ENCODE measurements at places on chromosomes 2 and 18.

DNA sequence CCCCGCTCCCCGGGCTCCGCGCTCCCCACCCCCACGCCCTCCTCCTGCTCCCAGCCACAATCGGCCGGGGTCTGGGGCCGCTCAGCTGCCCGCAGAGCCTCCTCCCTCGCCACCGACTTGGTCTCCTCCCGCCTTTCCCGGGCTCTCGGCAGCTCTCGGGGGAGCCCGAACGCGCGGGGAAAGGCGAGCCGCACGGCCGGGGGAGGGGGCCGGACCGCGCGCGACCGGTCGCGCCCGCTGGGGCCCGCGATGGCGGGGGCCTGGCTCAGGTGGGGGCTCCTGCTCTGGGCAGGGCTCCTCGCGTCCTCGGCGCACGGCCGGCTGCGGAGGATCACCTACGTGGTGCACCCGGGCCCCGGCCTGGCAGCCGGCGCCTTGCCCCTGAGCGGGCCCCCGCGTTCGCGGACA lies 327 bp downstream of the LTBP1 start:
- DNase-seq: no peak

- DNase-seq: no peak
Measured at GRCh38 chr2:3432693-3433338, 53.3 kb downstream of the TRAPPC12 start.

- no peak for DNase-seq
Measured at GRCh38 chr18:32548688-32549087, 78.0 kb upstream of the GAREM1 start.

DNA sequence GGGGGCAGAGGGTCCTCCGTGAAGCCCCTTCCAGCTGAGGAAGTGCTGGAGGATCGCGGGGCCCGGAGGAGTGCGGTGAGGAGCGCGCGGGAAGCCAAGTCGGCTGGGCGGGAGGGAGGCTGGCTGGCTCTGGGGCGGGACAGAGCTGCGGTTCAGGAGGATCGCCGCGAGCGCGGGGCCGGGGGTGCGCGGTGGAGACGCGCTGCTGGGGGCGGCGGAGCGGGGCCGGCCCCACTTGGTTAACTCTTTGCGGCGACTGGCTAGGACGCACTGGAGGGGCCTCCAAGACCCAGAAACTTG lies 464 bp downstream of the CYBRD1 start:
- DNase-seq: peak; percentile 18

DNA sequence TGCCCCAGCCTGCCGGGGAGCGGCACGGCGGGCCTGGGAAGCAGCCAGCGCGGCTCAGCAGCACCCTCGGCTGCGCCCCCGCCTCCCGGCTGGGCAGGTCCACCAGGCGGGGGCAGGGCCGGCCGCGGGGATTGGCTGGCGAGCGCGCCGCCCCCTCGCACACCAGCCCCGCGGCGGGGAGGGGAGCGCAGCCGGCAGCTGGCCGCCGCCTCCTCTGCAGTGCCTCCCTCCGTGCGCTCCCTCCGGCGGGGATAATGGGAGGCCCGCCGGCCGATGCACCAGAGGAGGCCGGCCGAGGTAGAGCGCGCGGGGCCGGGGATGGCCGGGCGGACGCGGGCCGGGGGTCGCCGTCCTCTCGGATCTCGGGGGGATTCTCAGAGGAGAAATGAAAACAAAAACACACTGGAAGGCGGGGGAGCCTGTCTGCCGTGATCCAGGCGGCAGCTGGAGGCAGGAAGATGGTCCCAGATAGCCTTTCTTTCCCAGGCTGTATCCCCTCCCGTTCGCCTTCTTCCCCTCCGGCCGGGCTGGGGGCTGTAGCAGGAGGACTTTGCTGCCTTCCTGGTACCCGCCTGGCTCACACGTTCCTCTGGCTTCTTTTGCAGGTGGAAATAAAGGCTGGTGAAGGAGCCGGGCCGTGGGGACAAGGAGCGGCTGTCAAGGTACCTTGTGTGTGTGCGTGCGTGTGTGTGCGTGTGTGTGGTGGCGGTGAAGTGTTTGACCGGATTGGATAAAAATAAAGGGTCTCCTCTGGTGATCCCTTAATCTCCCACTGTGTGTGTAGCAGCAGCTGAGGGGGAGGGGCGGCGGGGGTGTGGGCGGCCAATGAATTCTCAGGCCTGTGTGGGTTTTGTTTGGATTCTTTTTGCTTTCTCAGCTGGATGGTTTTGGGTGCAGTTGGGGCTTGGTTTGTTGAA lies 18.1 kb downstream of the TET3 start:
- DNase-seq: peak; percentile 39

- DNase-seq: no peak
Measured at GRCh38 chr2:209817844-209818271, 46.2 kb downstream of the UNC80 start.

- no peak for DNase-seq
Measured at GRCh38 chr2:200406379-200406778, 99.9 kb downstream of the SPATS2L start.

- DNase-seq: no peak
Measured at GRCh38 chr18:55252901-55253300, 293.6 kb upstream of the CCDC68 start.

DNA sequence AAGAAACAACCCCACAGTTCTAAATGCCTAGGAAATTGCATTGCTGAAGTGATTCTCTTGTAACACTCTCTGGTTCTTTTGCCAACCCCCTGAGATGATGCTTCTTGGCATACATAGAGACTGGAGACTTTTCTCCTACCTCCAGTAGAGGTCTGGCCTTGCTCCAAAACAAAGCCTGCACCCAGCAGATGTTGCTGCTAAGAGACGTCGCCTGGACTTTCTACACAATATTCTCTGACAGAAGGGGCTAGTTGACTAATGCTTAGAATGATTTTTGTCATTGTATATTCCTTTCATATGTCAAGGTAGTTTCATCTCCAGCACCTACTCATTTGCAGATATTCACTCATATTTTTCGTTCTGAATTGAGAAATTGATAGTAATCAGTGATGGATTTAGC lies 24.6 kb downstream of the SOWAHC start:
- no peak for DNase-seq

- DNase-seq: no peak
Measured at GRCh38 chr18:40046596-40046995, 1908.4 kb upstream of the PIK3C3 start.

DNA sequence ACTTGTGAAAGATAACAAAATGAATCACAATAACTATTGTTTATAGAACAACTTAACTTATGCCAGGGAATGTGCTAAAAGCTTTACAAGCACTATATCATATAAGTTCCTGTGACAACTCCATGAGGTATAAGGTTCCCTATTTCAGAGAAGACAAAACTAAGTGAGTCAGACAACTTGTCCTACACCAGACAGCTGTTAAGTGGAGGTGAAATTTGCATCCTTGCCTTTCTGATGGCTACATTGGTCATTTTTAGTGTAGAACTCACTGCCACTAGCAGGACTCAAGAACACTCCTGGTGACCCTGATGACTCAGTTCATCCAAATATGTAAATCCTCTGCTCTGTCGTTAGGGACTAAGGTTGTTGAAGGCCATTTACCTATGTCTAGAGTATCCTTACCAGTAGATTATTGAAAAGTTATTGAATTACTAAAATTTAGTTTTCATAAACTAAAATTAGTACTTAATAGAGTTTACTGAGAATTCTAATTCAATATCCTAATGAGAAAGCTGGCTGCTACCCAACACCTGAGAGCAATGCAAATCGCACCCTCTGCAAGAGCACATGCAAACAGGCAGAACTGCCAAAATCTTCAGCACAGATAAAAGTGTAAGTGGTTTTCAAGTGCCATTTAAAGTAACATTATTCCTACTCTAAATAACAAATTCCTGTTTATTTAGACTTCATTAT lies 636.2 kb downstream of the NRXN1 start:
- DNase-seq: no peak

GRCh38 chr2:12066116-12066515 lies 319.7 kb downstream of the LPIN1 start:
- DNase-seq: no peak

DNA sequence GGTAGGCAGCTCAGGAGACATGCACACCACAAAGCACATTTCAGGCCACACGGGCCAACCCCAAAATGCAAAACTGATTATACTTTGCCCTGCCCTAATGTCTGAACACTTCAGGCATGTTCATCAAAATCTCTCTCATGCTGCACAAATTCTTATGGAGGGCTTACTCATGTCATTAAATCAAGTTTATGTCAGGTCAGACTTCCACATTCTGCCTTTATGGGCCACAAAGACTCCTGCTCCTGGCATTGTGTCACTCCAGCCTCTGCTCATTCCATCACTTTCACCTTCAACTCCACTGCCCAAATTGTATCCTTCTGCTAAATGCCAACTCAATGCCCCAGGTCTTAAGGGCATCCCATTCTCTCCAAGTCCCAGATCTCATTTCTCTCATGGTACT lies 9.2 kb downstream of the UXS1 start:
- no peak for DNase-seq

GRCh38 chr2:142307086-142307485 lies 176.3 kb upstream of the LRP1B start:
- no peak for DNase-seq

GRCh38 chr2:143426296-143426695 lies 297.1 kb downstream of the ARHGAP15 start:
- no peak for DNase-seq

GRCh38 chr2:189273734-189274133 lies 94.2 kb upstream of the COL5A2 start:
- DNase-seq: no peak

GRCh38 chr2:191314697-191315364 lies 69.6 kb downstream of the MYO1B start:
- no peak for DNase-seq

DNA sequence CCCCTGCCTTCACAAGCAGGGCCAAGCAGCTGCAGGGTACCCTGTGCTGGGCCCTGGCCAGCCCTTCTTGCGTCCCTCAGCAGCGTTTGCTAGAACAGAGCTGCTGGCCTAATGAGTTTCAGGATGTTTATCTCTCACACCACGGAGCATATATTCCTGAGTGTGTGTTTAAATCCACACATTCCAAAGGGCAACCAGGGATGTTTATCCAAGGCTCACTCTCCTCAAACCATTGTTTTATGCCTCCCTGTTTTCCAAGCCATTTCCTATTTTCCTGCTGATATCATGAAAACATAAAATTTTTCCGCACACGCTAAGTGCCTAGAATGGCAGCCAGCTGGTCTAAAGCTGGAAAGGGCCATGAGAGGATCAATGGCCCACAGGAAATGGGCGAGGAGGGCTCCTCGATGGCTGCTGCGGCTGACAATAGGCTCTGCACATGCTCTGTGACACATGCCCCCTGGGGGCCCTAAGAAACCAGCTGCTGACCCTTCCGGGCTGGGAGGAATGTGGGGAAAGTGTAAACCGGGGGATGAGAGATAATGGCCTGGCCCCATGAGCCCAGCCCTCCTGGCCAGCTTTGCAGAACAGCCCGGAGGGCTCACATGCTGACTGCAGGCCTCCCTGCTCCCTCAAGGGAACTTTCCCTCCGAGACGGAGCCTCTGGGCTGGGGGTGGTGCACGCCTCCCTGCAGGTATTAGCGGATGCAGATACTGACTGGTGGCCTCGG lies 194.0 kb downstream of the NDUFA10 start:
- no peak for DNase-seq

DNA sequence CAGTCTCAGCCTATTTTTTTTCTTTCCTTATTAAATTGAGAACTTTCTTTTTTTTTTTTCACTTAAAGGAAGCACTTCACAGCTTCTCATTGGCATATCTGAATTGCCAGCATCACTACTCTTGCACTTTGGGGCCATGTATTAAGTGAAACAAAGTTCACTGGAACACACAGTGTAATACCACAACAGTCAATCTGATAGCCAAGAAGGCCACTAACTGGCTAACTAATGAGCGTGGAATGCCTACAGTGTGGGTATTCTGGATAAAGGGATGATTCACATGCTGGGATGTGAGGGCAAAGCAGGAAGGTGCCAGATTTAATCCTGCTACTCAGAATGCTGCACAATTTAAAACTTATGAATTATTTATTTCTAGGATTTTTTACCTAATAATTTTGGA lies 11.7 kb upstream of the C18orf63 start:
- no peak for DNase-seq

DNA sequence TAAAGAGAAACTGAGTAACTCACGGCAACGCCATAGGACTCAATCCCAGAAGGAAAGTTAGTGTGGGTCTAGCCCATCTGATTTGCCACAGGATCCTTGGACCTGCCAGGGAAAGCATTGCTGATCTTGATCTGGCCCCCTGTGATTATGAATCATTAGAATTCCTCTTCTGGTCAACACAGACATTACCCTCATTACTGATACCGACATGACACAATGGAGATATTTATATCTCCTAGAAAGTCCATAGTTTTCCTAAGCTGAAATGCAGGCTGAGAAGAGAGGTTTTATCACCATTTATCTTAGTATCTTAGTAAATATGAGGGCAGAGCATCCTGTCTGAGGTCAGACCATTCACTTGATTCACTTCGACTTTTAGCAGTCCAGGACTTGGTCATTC lies 75.5 kb upstream of the CCDC68 start:
- no peak for DNase-seq

- DNase-seq: no peak
Measured at GRCh38 chr2:11056614-11057013, 98.7 kb upstream of the SLC66A3 start.

GRCh38 chr2:235607546-235608199 lies 113.8 kb downstream of the AGAP1 start:
- DNase-seq: no peak

GRCh38 chr2:107621186-107622165 lies 205.2 kb upstream of the RGPD4 start:
- no peak for DNase-seq

Data from activated naive CD4-positive, alpha-beta T cell treated with anti-CD3 and anti-CD28 coated beads for 36 hours (primary cell).